Activated T-cell treated with anti-CD3 and anti-CD28 coated beads, Interleukin-2, amount 50 U/mL, for 72 hours (primary cell): ENCODE measurements at places on chromosomes 16 and 17. TPM values are rescaled to one million over a fixed set of nuclear protein-coding genes. Genes with fewer than 3 reads are reported as not detected.

- no peaks in the 10 kb centered on the region for H3K36me3 ChIP-seq
- no peak overlapping the region for H3K4me3 ChIP-seq
- no peak overlapping the region for H3K27ac ChIP-seq
- peak; percentile 94 for DNase-seq
- H3K4me1 ChIP-seq = peaks cover 24% of the 10 kb centered on the region
Observed at GRCh38 chr17:8186787-8187516, 3.0 kb downstream of the BORCS6 start.

DNA sequence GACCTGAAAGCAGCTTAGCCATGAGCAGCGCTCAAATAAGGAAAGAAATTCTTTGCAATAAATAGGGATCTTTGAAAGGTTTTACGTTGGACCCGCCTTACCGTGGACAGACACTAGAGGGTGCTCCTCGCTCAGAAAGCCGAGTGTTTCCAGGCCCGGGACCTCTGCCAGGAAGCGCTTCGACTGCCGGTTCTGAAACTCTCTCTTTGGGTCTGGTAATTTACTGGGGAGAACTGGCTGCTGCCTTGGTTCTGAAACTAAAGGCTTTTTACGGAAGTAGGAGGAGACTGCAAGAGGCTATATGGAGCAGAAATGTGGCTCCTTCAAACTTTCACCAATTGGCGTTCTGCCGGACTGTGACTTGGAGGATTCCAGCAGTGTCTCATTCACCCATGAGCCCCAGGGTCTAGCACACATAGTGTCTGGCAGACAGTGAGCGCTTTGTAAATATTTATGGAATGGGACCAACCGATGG, 45.6 kb upstream of the HOXB9 start:
- peaks cover 7% of the 10 kb centered on the region for H3K4me1 ChIP-seq
- peak; percentile 75 for DNase-seq
- no peak overlapping the region for H3K27ac ChIP-seq
- H3K4me3 ChIP-seq = peak overlapping the region; percentile 39
- peaks cover 31% of the 10 kb centered on the region for H3K27me3 ChIP-seq

DNA sequence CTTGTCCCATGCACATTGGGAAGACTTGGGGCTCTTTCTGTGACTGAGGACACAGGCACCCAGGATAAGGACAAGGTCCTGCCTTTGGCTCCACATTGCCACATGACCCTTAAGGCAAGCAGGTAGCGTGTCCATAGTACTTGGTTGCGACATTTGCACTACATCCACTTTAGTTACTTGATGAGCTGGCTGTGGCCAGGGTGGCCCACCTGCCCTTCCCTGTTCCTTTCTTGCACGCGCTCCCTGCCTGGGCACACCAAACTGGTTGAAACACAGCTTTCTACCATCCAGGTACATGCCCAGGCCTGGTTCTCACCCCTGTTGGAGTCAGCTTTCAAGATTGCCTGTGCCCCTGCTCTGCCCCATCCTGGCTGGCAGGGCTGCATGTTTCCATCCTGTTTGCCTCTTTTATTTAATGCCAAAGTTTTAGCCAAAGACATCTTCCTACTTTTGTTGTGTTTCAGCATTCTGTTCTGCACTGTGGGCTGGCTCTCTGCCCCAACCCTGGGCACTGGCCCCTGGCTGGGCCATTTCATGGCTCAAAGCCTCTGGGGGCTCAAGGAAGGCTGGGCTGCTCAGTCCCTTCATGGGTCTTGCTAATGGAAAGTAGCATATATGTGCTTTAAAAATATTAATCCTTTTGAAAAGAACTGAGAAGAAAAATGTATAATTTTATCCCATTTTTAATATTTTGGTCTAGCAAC, 3.2 kb downstream of the B3GNT9 start:
- H3K27me3 ChIP-seq = peaks cover 10% of the 10 kb centered on the region
- H3K36me3 ChIP-seq = peaks cover 6% of the 10 kb centered on the region
- H3K4me1 ChIP-seq = peaks cover 5% of the 10 kb centered on the region
- peak overlapping the region; percentile 49 for H3K27ac ChIP-seq

SLC12A3 gene
- total RNA-seq = not detected

- H3K27ac ChIP-seq = no peak overlapping the region
- no peaks in the 10 kb centered on the region for H3K36me3 ChIP-seq
- DNase-seq = no peak
- peaks cover 24% of the 10 kb centered on the region for H3K4me1 ChIP-seq
Observed at GRCh38 chr17:58617563-58617962, 74.3 kb downstream of the TEX14 start.

HAS3 gene
- 1.4 TPM for total RNA-seq

- no peak overlapping the region for H3K27ac ChIP-seq
- H3K27me3 ChIP-seq = peaks cover 9% of the 10 kb centered on the region
- DNase-seq = peak; percentile 23
- H3K4me3 ChIP-seq = no peak overlapping the region
- H3K36me3 ChIP-seq = no peaks in the 10 kb centered on the region
Observed at GRCh38 chr16:87570938-87571867, 31.1 kb upstream of the JPH3 start.
